ENCODE measurements at places on chromosomes 4 and X.

- DNase-seq, result no peak
Observed at GRCh38 chr4:55354648-55355047, 8.6 kb downstream of the SRD5A3 start.

DNA sequence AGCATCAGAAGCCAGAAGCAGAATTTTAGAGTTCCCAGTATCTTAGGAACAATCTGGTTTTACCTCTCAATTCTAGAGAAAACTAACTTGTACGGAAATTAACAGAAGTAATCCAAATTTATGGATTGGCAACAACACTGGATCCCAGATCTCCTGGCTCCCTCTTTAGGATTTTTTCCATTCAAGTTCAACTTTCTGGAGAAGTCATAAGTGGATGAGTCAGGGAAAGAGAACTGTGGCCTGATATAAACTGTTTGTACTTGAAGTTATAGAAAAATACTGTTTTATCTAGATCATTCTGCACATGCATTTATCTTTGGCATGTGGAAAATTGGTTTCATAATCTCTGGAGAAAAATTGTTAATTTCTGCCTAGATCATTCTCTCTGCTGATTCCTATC lies 380.4 kb downstream of the PCDH7 start:
- no peak for DNase-seq

DNA sequence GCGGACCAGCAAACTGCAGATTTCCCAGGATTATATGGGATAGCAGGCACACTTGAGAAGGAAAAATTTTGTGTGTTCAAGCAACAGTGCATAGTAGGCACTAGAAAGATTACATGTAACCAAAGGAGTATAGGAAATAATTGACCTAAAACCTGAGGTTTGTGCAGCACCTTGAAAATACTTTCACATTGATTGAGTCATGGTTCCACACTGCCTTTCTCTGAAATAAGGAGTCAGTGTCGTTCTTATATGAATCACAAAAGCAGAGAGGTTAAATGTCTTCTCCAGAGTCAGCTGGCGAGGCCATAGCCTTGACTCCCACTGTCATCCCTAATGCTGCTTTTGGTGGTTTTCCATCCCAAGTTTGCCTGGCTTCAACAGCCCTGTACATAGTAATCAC lies 138.9 kb downstream of the SOWAHB start:
- DNase-seq, result no peak

GRCh38 chr4:11635342-11635741 lies 206.6 kb upstream of the HS3ST1 start:
- DNase-seq, result no peak

GRCh38 chr4:81120055-81120454 lies 89.5 kb downstream of the BMP3 start:
- no peak for DNase-seq

GRCh38 chrX:153667281-153667955 lies 6.2 kb downstream of the PNCK start:
- no peak for DNase-seq

GRCh38 chrX:110557864-110558263 lies 199.2 kb downstream of the RTL9 start:
- no peak for DNase-seq

DNA sequence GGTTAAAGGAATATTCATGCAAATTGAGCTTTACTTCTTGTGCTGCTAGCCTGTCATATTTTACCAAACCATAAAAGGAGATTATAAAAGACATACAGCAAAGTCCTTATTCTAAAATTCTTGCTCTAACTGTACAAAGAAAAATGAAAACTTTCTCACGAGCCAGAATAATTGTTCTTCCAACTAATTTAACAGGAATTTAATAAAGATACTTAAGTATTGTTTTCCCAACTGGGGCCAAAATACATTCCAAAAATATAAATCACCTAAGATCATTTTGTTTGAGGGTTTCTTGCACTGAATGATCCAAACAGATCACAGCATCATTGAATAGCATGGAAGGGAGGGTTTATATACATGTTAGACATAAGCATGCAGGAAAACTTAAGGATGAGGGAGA lies 127.1 kb upstream of the PCDH18 start:
- no peak for DNase-seq

- DNase-seq, result no peak
Observed at GRCh38 chr4:10087152-10087791, 29.3 kb downstream of the WDR1 start.
